ENCODE measurements at places on chromosomes 2 and 18. TPM values are rescaled to one million over a fixed set of nuclear protein-coding genes. Genes with fewer than 3 reads are reported as not detected.

- no peak for DNase-seq
- H3K4me3 ChIP-seq = no peak overlapping the region
- H3K36me3 ChIP-seq = peaks cover 7% of the 10 kb centered on the region
These were observed 23.8 kb upstream of the CABYR start for GRCh38 chr18:24114924-24115549.

DNA sequence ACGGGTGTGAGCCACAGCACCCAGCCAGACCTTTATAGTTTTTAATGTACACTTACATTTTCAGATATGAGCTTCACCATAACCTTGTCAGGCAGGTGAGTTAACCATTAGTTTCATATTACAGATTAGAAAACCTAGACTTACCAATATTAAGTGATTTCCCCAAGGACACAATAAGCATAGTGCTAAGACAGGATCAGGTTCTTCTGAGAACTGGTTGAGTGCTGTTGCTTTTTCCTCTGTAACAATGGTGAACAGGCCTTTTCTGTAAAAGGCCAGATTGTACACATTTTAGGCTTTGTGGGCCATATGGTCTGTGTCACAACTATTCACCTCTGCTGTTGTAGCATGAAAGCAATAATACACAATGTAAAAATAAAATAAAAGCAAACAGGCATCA, 332.0 kb downstream of the PIK3C3 start:
- no peaks in the 10 kb centered on the region for H3K36me3 ChIP-seq
- no peaks in the 10 kb centered on the region for H3K27me3 ChIP-seq
- H3K4me3 ChIP-seq = no peak overlapping the region

DNA sequence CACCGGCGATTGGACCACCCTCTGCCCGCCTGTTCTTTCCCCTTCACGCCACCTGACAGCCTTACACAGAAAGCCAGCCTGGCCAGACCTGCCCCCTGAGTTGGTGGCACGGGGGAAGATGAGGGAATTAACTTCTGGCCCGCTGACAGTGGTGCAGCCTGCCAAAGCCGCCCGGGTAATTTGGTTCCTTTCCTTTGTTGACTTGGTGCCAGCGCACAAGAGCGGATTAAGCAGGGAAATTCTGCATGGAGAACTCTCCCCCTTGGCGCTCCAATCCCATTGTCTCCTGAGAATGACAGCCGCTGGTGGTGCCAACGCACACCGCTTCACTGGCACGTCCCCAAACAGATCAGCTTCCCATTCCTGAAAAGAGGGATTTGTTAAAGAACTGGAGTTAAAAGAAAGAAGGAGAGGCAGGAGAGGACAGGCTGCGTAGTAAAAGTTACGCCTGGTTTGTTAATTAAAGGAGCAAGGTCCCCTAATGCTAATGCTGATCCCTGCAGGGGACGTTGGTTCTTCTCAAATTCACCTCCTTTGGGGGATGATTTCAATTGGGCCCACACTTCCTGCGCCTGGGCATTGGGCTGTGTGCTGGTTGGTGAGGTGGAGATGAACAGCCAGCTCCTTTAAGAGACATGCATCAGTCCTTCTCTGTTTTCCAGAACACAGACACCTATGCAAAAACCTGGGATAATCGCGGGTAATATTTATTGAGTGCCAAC, 286.8 kb downstream of the MYCN start:
- H3K4me1 ChIP-seq = no peaks in the 10 kb centered on the region
- no peak overlapping the region for H3K27ac ChIP-seq
- H3K4me3 ChIP-seq = no peak overlapping the region
- no peaks in the 10 kb centered on the region for H3K36me3 ChIP-seq
- no peak for DNase-seq

GRCh38 chr18:37396971-37397720, 168.5 kb downstream of the CELF4 start:
- H3K27me3 ChIP-seq = no peaks in the 10 kb centered on the region
- no peaks in the 10 kb centered on the region for H3K36me3 ChIP-seq
- no peak overlapping the region for H3K27ac ChIP-seq
- no peak for DNase-seq
- no peak overlapping the region for H3K4me3 ChIP-seq
- no peaks in the 10 kb centered on the region for H3K4me1 ChIP-seq

DNA sequence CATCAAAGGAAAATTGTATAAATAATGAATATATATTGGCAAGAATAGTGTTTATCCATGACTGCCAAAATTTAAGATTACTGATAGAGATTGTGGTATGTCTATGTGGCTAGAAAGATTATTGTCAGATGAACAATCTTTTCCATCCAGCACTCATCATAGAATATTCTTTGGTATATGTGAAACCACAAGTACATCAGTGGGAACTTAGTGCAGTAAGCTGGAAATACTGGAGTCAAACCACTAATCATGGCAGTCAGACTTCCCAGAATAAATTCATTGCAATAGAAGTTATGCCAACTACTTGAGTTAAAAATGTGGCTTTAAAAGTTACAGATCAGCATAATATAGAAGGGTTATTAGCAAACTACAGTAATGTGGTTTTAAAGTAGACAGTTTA, 310.3 kb downstream of the GULP1 start:
- no peaks in the 10 kb centered on the region for H3K4me1 ChIP-seq
- H3K36me3 ChIP-seq = no peaks in the 10 kb centered on the region
- no peak overlapping the region for H3K4me3 ChIP-seq

- H3K27me3 ChIP-seq = no peaks in the 10 kb centered on the region
- no peak for DNase-seq
- H3K4me1 ChIP-seq = no peaks in the 10 kb centered on the region
These were observed 495.6 kb upstream of the ZEB2 start for GRCh38 chr2:145015561-145015960.

DLGAP1 gene
- total RNA-seq = 0.32 TPM

ALPI gene
- total RNA-seq = not detected

ASXL3 gene
- not detected for total RNA-seq
